MCF 10A (cell line): ENCODE measurements at places on chromosomes 4 and X. TPM values are rescaled to one million over a fixed set of nuclear protein-coding genes. Genes with fewer than 3 reads are reported as not detected.

GRCh38 chrX:119045884-119046283 lies 26.9 kb upstream of the CT47C1 start:
- no peak for DNase-seq
- H3K27me3 ChIP-seq = peaks cover 40% of the 10 kb centered on the region
- no peaks in the 10 kb centered on the region for H3K36me3 ChIP-seq
- no peak overlapping the region for H3K4me3 ChIP-seq
- no peak overlapping the region for H3K27ac ChIP-seq

Gene TMPRSS11F
- total RNA-seq = not detected in 2 replicates

GRCh38 chr4:150619042-150619441 lies 37.1 kb downstream of the MAB21L2 start:
- no peaks in the 10 kb centered on the region for H3K36me3 ChIP-seq
- H3K4me1 ChIP-seq = no peaks in the 10 kb centered on the region
- H3K27ac ChIP-seq = no peak overlapping the region
- H3K4me3 ChIP-seq = no peak overlapping the region
- DNase-seq = no peak

DNA sequence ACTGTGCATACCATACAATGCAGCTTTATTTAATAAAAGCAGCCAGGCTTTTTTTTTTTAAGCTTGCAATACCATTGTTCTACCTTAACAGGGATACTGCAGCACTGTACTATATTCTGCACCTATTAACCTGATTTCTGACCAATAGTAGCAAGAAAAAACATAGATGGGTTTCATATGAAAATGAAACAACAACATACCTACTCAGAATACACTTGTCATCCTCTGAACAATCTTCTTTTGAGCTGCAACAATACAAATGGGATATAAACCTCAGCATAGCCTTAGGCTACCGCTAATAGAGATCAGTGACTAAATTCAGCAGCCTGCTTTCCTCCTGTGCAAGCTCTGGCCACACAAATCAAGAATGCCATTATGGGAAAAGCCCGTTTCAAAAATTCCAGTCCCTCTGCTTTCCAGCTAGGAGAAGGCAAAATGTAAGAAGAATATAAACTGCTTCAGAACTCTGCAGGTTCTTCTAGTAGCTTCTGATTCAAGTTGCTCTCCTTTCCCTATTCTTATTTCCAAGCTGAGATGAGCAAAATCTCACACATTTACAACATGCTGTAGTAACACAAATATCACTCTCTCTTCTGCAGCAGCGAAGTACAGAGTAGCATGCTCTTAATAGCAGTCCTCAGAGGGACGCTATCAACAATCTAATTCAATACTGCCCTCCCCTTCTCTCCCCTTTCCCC lies 143.4 kb downstream of the KLHL13 start:
- H3K4me3 ChIP-seq = no peak overlapping the region
- no peaks in the 10 kb centered on the region for H3K27me3 ChIP-seq
- H3K4me1 ChIP-seq = no peaks in the 10 kb centered on the region
- no peak for DNase-seq
- no peaks in the 10 kb centered on the region for H3K36me3 ChIP-seq

Gene BDH2
- 14.3 and 17.6 TPM in 2 replicates for total RNA-seq

- no peak overlapping the region for H3K4me3 ChIP-seq
- H3K27ac ChIP-seq = no peak overlapping the region
- no peaks in the 10 kb centered on the region for H3K4me1 ChIP-seq
- DNase-seq = no peak
- peaks cover 6% of the 10 kb centered on the region for H3K36me3 ChIP-seq
These were observed 95.7 kb downstream of the DRD5 start for GRCh38 chr4:9877123-9877522.
